NCI-H1092 (cell line): ENCODE measurements at places on chromosomes 6 and 20.

DNA sequence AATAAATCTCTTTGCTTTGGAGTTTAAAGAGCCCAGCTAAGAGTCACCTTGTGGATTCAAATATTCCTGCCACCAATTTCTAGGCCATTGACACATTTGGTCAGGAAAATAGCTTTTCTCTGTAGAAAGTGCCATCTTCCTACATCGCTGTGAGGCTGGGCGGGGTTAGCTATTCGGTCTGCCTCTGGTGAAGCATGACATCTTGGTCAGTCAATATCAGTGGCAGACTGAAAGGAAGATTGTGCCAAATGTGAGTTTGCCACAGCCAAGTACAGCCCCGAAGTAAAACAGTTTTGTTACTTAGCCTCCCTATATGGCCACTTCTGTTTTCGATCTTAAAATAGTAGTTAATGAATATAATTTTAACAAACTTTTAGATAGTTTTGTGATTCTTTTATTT lies 65.5 kb upstream of the FABP7 start:
- no peak for DNase-seq

DNA sequence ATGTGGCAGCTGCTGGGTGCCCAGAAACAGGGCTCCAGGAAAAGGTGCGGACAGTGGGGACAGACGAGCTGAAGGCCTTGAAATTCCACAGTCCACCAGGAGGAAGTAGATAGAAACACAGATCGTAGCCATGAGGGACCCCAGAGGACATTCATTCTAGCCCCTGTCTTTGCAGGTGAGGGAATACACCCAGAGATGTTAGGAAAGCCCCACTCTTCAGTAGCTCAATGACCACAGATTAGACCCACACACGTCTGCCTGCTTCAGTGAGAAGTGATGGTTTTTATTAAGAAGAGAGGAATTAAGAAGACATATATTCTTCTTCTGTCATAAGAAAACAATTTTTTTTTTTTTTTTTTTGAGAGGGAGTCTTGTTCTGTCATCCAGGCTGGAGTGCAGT lies 123.0 kb downstream of the MAP3K7 start:
- DNase-seq = no peak

- DNase-seq = no peak
Observed at GRCh38 chr6:81938014-81938856, 185.8 kb upstream of the TENT5A start.

DNA sequence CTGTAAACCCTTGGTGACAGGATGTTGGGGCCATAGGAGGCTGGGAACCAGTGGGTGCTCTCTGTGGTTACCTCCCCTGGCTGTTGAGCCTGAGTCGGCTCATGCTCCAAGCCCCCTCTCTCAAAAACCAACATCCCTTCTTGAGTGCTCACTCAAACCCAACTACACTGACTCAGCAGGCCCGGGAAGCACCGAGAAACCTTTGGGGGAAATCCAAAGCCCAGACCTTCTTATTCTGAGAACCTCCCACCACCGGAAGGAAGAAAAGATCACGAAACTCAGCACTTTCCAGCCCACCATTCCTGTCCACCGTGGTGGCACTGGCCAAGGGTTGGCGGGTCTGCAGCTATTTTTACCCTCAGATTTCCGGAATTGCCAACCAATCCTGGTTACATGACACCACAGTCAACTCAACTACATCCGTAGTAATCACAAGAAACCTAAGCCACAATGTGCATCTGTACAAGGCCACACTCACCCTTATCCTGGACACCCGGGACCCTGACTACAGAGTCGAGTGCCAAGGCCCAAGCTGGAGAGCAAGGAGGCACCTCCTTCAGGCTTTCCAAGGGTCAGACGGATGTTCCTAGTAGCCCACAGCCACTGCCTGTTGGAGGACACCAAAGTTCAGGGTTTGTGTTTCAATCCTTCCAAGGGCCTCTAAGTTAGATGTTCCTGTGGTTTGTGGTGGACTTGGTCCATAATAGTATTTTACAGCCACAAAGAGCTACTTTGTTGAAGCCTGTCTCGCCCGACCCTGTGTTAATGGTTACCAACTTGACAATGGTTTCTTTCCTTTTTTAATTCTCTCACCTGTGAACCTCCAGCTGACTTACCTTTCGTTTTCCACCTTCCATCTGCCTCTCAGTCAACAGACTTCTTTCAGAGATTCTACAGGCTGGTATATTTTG lies 317.0 kb downstream of the CDC5L start:
- DNase-seq = no peak
